ENCODE measurements at places on chromosomes 3 and 15.

- no peak for DNase-seq
These were observed 55.8 kb upstream of the NR2F2 start for GRCh38 chr15:96274698-96275097.

DNA sequence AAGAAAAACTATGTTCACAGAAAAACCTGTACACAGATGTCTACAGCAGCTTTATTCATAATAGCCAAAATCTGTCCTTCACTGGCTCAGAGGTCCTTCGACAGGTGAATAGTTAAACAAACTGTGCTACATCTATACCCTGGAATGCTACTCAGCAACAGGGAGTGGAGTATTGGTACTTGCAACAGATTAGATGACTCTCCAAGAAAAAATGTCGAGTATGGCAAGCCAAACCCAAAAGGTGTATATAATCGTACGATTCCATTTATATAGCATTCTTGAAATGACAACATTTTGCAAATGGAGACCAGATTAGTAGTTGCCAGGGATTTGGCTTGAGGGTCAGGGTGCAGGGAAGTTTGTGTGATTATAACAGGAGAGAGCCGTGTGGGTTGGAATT lies 22.4 kb upstream of the RGMA start:
- no peak for DNase-seq

DNA sequence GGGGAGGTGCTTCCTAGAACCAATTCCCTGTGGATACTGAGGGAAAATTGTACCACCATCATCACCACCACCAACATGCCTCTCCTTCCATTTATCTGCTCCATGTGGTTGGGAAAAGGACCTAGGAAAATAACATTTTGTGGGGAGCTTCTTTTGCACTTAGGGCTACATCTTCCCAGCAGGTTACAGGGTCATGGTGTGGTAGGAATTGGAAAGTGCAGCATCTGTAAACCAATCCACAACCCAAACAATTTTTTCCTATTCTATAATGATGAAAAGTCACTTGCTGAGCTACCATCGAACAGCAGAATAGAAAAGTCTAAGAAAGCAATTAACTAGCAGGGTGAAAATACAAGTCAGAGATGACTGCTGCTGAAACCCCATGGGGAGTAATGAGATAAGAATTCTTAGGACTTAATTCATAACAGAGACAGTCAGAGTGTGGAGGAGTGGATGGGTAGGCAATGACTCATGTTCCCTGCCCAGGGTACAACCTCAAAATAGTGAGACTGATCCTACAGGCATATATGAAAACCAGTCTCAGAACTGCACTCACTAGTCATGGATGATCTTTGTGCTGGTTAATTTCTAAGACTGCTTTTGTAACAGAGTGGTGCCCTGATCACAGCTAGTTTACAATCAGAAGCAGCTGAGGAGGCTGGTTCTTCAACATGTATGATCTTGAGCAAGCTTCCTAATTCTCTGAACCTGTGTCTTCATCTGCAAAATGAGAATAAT lies 38.1 kb upstream of the LEKR1 start:
- DNase-seq, result no peak

GRCh38 chr3:141863491-141863890 lies 13.0 kb upstream of the ATP1B3 start:
- no peak for DNase-seq

DNA sequence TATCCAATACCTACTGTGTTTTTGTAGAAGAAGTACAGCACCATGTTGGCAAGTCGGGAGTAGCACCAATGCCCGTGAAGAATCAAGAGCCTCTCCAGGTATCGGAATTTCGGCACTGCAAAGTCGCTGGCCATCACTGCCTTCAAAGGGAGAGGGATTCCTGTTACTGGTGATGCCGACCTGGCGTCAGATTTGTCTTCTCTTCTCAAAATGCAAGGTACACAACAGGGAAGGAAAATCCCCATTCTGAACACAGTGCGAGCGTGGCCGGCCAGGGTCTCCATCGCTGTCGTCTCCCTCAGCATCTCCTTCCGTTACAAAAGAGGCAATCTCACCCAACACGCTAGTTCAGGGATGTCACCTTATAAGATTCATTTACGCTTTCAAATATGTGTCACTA lies 175.4 kb downstream of the ATP10A start:
- DNase-seq, result no peak

GRCh38 chr15:36907295-36907694 lies 193.1 kb downstream of the MEIS2 start:
- DNase-seq, result no peak

DNA sequence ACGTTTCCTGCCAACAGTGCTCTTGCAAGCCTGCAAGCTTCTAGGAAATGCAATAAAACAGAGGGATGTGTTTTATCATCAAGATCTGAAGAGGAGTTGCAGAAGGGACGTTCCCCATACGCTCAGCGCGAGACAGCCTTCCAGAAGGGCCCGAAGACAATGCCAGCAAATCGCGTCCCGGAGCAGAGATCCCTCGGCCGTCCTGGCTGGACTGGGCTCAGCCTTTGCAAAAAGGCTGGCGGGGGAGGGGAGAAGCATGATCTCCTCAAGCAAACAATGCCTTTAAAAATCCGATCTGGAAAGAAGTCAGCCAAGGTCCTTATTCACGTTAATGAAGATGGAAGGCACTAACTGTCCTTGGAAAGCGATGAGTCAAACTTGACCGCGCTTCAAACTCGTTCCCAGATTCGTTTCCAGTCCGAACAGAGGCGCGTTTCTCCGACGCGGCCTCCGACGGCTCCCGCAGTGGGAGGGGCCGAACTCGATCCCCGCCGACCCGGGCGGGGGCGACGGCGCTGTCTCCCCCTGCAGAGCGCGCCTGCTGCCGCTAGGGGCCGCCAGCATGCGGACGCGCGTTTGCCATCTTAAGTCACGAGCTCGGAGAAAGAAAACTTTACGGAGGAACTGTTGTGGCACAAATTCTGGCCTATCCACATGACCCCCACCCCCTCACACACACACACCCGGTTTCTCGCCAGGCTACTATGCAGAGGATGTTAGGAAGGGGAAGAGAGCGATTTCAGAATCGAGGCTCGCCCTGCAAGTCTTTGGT lies 5.5 kb downstream of the BCL6 start:
- peak; percentile 72 for DNase-seq

DNA sequence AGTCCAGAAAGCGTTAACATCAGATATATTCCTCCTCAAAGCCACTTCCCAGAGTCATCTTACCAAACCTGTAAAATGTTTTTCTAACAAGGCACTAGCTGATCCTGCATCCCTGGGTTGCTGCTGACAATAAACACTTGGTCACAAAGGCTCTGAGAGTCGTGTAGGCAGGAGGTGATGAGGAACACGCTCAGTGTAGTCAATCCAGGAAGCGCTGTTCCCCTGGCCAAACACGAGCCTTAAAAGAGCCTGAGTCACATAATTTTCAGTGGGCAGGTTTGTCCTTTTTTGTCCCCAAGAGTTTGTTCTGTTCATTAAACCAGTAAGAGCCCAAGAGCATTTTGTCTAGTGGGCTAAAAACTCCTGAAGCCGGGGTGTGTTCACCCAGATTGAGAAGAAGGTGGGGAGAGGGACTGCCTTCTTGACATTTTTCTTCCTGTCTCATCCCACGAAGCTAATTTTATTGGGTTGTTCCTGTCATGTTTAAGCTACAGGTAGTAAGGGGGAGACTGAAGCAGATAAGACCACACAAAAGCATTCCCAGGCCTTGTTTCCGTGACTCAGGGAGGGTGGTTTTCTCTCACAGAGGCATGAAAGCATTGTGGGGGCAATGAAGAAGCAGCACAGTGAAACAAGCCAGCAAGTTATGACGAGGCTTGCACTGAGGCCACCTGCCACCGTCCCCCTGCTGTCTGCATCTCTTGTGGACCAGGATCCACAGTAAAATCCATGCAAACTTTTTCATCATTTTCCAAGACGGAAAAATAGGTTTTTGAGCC lies 73.7 kb downstream of the FOXB1 start:
- no peak for DNase-seq

DNA sequence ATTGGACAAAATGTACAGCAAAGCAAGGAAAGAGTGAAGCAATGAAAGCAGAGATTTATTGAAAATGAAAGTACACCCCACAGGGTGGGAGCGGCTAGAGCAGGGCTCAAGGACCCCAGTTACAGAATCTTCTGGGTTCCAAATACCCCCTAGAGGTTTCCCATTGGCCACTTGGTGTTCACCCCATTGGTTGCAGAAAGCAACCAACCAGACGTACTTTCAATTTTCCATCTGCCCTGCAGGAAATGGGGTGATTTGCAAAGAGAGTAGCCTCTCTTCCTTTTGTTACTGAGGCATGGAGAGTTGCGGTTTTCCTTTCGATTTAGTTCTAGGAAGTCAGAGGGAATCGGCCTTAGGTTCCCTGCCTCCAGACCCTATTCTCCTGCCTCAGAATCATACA lies 2.4 kb downstream of the PML start:
- no peak for DNase-seq

DNA sequence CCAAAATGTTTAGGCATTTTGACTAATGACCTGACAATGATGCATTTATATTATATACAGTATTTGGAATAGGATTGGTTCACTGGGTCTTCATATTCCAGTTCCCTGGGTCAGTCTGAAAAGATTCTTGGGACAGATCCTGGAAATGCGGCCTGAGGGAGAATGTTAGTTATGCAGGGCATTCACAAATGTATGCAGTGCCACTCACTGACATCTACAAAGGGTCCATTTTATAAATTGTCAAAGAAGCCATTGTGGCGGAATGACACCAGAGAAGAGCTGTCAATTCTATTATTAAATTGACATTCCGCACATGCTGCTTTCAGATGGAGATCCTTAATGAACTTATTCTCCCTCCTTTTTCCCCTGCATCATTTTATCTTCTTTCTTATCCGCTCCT lies 176.6 kb downstream of the VGLL3 start:
- DNase-seq, result no peak

DNA sequence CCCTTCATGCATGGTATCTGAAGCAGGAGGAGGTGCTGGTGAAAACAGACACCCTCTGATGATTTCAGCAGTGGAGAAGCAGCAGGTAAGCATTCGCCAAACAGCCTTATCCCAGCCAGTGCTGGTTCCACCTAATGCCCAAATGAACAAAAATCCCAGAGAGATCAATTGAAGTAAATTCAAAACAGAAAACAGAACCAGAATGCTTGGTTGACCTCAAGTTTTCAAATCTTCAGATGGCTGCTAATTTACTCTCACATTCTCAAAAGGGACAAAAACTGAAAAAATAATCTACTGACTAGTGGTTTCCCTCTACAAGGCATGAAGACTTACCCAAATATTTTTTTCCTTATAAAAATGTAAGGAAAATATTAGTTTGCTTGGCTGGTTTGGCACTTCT lies 87.0 kb upstream of the MYO5C start:
- no peak for DNase-seq

GRCh38 chr3:2948882-2949281 lies 161.3 kb downstream of the IL5RA start:
- DNase-seq, result no peak

GRCh38 chr3:181794011-181794790 lies 82.5 kb downstream of the SOX2 start:
- no peak for DNase-seq

DNA sequence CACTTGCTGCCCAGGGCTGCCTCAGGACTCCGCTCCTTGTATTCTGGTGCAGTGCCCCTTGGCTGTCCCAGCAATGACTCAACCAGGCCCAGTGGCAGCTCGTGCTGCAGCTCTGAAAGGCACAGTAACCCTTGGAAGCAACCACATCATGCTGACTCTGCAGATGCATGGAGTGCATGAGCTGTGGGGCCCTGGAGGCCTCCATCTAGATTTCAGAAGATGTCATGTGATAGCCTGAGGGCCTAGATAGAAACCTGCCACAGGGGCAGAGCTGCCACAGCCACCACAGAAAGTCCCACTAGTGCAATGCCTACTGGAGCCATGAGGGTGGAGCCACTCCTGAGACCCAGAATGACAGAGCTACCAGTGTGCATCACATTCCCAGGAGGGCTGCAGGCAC lies 117.1 kb upstream of the SMAD3 start:
- DNase-seq, result no peak

DNA sequence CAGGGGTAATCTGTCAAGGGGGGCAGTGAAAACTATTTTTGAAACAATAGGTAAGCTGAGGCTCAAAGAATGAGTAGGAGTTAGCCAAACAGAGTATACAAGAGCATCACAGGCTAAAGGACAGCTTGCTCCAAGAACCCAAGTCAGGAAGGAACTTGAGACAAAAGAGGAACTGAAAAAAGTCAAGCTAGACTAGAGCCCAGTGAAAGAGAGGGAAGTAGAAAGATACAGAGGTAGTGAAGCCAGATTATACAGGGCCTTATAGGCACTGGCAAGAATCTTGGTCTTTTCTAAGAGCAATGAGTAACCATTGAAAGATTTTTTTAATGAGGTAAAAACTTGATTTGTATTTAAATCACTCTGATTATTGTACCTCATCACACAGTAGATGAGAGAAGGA lies 69.9 kb downstream of the FILIP1L start:
- DNase-seq, result no peak

- DNase-seq, result no peak
These were observed 15.0 kb downstream of the DUOX1 start for GRCh38 chr15:45144775-45145174.
